CD4-positive, alpha-beta T cell treated with Interleukin-1 beta for 1 hour (primary cell): ENCODE measurements at places on chromosomes 2 and 18.

GRCh38 chr2:192087398-192087958 lies 107.3 kb downstream of the TMEFF2 start:
- no peak for DNase-seq

DNA sequence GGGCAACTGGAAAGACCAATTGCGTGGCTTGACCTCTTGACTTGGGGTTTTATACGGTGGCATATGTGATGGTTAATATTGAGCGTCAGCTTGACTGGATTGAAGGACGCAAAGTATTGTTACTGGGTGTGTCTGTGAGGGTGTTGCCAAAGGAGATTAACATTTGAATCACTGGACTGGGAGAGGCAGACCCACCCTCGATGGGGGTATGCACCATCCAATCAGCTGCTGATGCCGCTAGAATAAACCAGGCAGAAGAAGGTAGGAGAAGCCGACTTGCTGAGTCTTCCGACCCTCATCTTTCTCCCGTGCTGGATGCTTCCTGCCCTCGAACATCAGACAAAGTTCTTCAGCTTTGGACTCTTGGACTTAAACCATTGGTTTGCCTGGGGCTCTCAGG lies 34.2 kb upstream of the YPEL5 start:
- DNase-seq = no peak

DNA sequence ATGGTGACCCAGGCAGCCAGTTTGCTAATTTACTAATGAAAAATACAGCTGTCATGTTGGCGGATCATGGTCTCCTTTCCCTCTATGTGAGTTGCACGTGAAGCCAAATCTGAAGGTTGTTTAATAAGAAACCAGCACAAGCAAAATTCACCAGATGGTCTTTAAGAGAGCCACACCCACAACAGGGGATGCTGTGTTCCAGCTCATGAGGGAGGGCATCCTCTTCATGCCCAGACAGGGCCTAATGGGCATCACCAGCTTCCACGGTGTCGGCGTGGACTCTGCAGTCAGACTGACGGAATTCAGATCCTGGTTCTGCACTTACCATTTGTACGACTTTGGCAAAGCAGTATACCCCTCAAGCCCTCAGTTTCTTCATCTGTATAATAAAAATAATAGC lies 39.9 kb downstream of the TMEM247 start:
- no peak for DNase-seq

DNA sequence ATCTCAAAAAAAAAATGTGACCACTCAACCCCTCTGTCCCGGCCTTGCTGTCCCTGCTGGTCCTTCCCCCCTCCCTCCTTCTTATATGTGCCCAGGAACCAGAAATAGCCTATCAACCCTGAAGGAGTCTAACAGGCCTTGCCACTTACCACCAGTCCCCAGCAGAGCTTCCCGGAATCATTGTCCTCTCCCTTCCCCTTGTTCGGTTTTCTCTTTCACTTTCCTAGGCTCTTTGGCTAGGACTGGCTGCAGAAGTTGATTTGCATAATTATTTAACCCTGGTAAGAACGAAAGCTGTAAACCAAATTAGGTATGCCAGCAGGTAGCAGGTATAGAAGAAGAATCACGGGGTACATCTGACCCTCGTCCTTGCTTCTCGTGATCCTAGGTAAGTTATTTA lies 72.6 kb upstream of the ZNF532 start:
- DNase-seq = no peak

DNA sequence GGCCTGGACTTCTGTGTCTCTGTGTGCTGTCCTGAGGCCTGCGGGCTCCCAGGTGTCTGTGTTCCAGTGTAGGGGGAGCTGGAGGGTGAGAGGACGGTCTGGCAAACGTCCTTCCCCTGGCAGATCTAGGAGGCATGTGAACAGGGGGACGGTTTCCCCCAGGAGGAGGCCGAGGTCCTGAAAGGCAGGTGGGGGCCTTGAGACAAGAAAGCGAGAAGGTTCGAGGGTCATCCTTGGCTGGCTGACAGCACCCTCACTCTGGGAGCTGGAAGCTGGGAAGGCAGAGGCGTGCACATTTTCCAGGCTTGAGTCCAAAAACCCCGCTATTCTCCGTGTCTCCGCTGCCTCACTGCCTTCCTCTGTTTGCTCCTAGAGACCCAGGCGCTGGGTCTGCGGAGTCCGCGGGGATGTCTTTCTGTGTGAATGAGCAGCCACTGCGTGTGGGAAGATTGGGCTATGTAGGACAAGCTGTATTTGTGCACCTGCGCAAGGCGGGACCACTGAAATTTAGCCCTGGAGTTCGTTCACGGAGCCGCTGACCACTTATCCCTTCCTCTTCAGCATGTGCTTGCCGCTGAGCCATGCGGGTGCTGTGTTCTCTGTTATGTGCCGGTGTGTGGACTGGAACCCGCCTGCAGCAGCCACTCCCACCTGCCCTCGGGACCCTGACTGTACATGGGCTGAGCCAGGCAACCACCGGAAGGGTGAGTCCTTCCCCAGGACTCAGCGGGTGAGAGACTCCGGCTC lies 43.7 kb downstream of the TWIST2 start:
- no peak for DNase-seq
